ENCODE measurements at places on chromosomes 3 and 15. TPM values are rescaled to one million over a fixed set of nuclear protein-coding genes. Genes with fewer than 3 reads are reported as not detected.

Gene GOLGA6D
- not detected for polyA plus RNA-seq

Gene A4GNT
- not detected for polyA plus RNA-seq

- no peak for DNase-seq
Measured at GRCh38 chr15:77852241-77853007, 219.7 kb upstream of the LINGO1 start.

GRCh38 chr3:27657404-27657803 lies 64.7 kb downstream of the EOMES start:
- DNase-seq, result no peak

GRCh38 chr3:168973897-168974296 lies 689.6 kb downstream of the MECOM start:
- DNase-seq, result no peak

GRCh38 chr3:73291541-73291940 lies 230.1 kb downstream of the EBLN2 start:
- no peak for DNase-seq
